ENCODE measurements at places on chromosomes 2 and 18.

DNA sequence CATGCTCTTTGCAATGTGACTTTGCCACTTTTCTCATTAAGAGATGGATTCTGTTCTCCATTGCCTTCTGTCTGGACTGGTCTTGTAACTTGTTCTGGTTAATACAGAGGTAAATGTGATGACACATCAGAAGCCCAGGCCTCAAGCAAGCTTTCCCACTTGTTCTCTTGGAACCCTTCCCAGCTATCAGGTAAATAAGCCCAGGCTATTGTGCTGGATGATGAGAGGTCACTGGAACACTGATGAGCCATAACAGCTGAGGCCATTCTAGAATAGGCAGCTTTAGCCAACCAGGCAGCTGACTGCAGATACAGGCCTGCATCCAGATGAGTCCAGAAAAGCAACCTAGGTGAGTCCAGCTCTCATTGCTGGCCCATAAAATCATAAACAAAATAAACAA is 1007.0 kb upstream of the ACVR2A start:
- no peak for DNase-seq

GRCh38 chr2:119575439-119575838 is 31.2 kb downstream of the CFAP221 start:
- no peak for DNase-seq

DNA sequence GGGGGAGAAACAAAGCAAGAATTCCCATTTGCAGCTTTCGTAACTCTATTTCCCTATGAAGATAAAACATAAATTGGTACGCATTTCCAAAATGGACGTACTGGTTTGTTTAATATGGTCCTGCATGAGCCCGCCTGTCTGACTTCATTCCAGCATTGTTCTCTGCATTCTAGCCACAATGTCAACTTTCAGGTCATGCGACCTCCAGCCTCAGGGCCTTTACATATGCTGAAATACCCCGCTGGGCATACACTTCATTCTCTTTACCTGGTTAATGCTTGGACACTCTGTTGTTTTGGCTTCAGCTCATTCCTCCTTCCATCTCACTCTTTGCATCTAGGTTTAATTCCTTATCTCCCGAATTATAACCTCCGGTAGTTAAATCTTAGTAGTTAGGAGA is 103.7 kb upstream of the DNMT3A start:
- DNase-seq: no peak

DNA sequence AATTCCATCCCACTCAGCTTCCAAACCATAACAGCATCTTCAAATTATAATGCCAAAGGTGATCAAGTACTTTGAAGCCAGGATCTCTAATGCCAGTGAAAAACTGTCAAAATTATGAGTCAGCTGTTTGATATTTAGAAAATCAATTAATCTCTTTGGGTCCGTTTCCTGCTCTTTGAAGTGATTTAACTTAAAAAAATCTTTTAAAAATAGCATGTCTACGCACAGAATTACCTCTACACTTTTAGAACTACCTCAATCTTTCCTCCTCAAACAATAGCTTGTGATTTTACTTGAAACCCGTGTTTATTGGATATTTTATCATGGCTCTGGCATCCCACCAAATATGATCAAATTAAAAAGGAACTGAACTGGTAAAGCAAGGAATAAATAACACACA is 31.3 kb upstream of the TANK start:
- no peak for DNase-seq

DNA sequence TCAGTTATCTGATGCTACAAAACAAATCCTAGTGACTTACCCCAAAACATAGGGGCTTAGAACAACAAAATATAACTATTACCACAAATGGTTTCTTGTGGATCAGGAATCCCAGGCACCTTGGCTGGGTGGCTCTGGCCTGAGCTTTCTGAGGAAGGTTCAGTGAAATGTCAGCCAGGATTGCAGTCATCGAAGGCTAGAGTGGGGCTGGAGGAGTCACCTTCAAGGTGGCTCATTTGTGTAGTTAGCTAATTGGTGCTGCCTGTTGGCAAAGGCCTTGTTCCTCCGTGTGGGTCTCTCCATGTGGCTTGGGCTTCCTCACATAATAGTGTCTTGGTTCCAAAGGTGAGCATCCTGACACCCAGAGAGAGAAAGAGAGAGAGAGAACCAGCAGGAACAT is 57.4 kb downstream of the COPS8 start:
- DNase-seq: no peak

GRCh38 chr2:178008636-178009289 is 63.8 kb downstream of the PDE11A start:
- no peak for DNase-seq

DNA sequence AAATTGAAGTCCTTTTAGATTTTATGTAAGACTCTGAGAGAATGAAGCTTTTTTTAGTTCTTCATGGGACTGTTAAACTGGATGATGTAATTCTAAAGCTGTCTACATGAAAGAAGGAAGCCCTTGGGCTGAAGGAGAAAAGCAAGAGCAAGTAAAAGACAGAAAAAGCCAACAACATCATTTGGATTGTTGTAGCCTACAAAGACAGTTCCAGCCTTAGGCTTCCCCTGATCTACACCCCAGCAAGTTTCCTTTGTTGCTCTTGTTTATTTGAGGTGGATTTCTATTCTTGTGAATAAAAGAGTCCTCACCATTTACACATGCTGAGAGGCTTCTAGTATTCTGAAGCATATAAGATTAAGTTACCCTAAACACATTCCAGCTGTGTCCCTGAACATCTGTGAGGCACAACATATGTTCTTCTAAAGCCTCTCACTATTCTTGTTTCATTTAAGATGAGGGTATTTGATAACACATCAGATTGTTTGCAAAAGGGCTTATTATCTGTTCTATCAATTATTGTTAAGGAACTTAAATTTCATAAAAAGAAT is 377.8 kb downstream of the LNPK start:
- DNase-seq: no peak

- DNase-seq: no peak
Measured at GRCh38 chr2:235752846-235753245, 259.0 kb downstream of the AGAP1 start.

- DNase-seq: no peak
Measured at GRCh38 chr2:64987956-64988419, 1.2 kb upstream of the SLC1A4 start.
